ENCODE measurements at places on chromosomes 1 and 21.
A peak's percentile ranks its signal among the peaks of the same experiment; 100 is the strongest.

DNA sequence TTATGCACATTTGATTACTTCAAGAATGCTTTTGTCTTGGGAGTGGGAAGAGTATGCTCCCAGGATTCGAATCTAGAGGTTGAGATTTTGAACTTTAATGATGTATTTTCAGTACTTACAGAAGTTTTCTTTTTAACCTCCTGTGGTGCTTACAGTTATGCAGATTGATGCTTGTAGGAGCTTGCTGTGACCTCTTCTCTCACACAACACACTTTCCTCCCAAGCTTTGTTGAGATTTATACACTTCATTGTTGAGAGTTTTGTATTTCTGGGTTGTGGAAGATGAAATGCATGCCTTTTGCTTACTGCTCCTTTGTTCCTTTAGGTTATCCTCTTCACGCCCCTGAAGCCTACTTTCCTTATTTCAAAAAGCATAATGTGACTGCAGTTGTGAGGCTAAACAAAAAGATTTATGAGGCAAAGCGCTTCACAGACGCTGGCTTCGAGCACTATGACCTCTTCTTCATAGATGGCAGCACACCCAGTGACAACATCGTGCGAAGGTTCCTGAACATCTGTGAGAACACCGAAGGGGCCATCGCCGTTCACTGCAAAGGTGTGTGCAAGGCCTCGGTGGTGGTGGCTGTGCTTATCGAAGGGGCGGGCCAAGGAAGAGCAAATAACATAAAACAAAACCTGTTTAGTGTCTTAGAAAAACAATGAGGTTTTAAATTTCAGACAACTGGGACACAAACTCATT lies 75.5 kb upstream of the GPR88 start:
- no peak for DNase-seq

DNA sequence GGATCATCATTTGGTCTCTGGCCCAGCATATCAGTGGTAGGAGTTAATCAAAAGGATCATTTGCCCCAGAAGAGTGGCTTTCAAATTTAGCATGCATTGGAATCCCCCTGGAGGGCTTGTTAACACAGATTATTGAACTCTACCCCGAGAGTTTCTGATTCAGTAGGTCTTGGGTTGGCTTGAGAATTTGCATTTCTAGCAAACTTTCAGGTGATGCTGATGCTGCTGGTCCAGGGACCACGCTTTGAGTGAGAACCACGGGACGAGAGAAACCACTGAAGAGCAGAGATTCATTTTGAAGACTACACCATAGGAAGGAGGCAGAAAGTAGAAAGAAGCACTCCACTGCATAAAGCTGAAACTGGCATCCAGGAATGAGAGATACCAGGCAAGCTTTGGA lies 81.3 kb upstream of the DUSP10 start:
- no peak for DNase-seq

DNA sequence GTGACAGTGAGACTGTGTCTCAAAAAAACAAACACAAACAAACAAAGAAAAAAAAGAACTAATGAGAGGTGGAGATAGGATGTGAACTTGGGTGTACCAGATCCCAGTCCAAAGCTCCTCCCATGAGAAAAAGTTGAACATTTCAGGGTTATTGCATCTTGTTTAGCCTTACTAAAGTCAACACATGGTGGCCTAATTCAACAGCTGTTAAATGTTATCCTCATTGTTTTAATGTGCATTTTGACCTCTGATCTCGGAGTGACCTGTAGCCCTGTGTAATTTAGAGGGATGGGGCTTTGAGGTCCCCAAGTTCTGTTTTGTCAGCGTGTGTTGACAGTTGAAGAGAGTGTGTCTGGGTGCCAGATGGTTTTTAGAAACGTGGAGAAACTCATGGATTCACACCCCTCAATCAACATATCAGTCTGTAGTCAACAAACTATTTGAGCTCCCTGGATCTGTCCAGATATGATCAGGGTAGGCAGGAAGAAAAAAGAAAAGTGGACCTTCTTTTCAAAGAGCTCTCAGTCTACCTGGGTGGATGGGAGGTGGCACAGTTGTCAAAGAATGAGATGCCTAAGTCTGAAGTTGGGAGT lies 34.7 kb downstream of the PTPRU start:
- DNase-seq = no peak

DNA sequence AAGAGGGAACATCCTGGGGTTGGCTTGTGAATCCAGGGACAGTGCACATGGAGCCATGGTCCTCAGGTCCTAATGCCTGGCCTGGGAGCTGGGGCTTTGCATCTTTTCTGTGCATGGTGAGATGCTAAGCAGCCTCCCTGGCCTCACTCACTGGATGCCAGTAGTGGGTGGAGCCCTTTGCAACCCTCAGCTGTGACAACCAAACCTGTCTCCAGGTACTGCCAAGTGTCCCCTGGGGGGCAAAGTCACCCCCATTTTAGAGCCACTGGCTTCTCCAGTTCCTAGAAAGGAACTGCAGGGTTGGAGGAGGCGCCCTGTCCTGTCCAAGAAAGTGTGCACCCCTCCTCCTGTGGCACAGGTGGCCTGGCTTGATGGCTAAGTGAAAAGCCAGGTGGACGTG lies 44.6 kb upstream of the GRIK3 start:
- no peak for DNase-seq

DNA sequence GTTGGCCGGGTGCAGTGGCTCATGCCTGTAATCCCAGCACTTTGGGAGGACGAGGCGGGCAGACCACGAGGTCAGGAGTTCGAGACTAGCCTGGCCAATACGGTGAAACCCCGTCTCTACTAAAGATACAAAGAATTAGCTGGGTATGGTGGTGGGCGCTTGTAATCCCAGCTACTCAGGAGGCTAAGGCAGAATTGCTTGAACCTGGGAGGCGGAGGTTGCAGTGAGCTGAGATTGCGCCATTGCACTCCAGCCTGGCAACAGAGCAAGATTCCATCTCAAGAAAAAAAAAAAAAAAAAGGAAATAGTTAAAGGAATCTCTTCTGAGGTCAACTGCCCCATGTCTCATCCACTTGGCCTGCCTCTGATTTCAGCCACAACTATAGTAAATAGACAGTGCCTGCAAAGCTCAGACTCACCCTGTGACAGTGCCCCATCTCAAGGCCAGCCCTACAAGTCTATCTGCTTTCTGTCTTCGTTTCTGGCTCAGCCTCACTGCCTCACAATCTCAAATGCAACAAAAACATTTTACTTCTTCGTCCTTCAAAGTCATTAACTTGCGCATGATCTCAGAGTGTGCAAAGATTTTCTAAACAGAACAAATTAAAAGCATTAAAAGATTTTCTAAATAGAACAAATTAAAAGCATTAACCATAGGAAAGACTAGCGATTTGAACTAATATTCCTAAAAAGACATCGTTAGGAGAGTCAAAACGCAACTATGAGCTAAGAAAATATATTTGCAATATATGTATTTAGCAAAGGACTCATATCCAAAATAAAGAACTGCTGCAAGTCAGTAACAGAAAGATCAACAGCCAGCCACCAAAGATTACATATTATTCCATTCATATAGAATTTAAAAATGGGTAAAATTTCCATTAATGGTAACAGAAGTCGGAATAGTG lies 65.0 kb upstream of the PRDX6 start:
- DNase-seq = no peak

GRCh38 chr1:186210258-186210657 lies 164.8 kb downstream of the TPR start:
- DNase-seq = no peak

GRCh38 chr1:15933684-15934083 lies 42.2 kb downstream of the ZBTB17 start:
- DNase-seq = no peak

GRCh38 chr1:77446841-77447555 lies 165.2 kb downstream of the AK5 start:
- DNase-seq = no peak

GRCh38 chr1:232225336-232226131 lies 404.4 kb downstream of the SIPA1L2 start:
- no peak for DNase-seq

DNA sequence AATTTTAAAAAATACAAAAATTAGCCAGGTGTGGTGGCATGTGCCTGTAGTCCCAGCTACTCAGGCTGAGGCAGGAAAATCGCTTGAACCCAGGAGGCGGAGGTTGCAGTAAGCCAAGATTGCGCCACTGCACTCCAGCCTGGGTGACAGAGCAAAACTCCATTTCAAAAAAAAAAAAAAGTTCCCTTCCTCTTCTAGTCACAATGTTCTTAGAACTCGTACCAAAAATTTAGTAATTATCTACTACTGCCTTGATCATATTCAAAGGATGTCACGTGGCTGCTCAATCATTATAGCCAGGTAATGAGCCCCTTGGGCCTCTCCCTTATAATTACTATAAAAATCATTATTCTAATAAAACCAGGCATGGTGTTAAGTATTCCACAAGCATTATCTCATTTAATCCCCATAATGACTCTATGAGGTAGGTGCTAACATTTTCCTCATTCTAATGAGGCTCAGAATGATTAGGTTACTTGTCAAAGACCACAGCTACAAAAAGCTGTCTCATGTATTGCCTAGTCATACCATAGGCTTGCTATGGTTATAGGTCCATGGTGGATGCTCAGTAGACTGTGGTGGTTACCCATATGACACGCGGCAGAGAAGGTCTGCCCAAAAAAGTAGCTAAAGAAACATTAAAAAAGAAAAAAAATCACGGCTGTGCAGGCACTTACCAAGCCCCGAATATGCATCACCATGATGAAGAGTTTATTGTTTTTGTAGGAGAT lies 15.5 kb upstream of the PPP1R15B start:
- DNase-seq = peak; percentile 18

DNA sequence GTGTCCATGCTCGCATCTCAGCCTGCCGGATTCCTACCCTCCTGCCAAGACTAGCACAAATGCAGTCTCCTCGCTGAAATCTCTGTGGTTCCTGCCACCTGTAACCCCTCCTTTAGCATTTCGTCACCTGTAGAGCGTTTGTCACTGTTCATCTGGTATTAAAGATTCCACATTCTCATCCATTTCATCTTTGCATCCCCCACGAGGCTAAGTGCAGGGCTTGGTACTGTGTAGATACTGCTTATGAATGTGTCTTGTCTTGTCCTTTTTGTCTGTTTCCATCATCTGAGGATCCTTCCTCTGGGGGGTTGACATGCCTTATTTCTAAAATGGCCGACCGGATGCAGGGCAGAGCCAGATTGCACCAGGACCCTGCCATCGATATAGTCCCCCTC lies 53.7 kb upstream of the DNAJC6 start:
- DNase-seq = no peak

- DNase-seq = no peak
Observed at GRCh38 chr1:159921251-159921650, 4.1 kb downstream of the TAGLN2 start.

- no peak for DNase-seq
Observed at GRCh38 chr1:173395762-173396161, 81.4 kb upstream of the PRDX6 start.

DNA sequence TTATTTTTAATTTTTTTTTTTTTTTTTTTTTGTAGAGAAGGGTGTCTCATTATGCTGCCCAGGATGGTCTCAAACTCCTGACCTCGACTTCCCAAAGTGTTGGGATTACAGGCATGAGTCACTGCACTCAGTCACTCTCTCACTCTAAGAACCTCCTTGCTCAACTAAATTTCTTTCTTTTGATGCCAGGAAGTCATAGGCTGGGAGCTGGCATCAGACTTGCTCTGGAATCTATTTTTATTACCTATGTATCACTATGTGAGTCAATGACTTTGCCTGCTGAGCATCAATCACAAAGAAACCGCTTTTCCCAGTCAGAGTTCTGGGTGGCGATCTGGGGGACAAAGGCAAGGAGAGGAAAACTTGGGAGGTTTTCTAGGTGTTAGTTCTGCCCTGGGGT lies 35.5 kb upstream of the PARP1 start:
- no peak for DNase-seq

DNA sequence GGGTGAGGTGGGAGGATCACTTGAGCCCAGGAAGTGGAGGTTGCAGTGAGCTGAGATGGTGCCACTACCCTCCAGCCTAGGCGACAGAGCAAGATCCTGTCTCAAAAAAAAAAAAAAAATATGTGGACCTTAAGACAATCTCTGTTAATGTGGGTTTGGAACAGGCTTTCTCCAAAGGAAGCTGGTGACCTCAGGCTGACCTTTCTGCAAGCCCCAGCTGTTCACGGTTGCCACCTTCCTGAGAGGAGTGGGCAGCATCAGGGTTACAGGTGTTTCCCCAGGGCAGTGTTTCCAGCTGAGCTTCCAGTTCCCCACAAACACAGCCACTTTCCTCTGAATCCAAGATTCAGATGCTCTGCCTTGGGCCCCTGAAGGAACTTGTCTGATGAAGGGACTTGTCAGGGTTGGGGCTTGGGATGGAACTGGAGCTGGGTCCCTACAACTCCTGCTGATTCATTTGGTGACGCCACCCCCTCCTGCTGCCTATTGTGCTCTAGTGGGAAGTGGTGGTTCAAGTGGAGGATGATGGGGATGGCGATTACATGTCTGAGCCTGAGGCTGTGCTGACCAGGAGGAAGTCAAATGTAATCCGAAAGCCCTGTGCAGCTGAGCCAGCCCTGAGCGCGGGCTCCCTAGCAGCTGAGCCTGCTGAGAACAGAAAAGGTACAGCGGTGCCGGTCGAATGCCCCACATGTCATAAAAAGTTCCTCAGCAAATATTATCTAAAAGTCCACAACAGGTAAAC lies 1.9 kb downstream of the ZBTB48 start:
- no peak for DNase-seq

- DNase-seq = no peak
Observed at GRCh38 chr1:86150553-86151055, 6.0 kb downstream of the COL24A1 start.

DNA sequence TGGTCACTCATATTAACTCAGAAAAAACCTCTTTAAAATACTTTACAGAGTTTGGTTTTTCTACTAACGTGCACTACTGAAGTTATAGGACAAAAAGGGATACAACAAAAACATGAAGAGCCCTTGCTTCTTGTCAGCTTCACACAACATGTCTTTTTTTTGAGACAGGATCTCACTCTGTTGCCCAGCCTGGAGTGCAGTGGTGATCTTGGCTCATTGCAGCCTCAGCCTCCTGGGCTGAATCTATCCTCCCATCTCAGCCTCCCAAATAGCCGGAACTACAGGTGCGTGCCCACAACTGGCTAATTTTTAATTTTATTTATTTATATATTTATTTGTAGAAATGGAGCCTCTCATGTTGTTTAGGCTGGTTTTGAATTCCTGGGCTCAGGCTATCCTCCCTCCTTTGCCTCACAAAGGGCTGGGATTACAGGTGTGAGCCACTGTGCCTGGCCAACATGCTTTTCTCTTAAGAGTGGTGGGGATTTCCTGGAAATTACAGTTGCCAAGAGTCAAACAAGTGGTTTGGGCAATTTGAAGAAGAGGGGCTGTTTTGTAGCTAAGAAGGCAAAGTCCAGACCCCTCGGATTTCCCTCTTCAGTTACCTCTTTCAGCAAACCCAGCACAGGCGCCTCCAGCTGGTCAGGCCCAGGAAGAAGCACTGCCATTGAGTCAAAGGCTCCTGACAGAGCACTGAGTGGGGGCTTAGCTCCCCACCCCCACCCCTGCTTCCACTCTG lies 6.4 kb upstream of the SMPDL3B start:
- DNase-seq = no peak
